ENCODE measurements at places on chromosomes 6 and 20.

GRCh38 chr6:96923400-96923799 lies 1.1 kb upstream of the KLHL32 start:
- no peak for DNase-seq

DNA sequence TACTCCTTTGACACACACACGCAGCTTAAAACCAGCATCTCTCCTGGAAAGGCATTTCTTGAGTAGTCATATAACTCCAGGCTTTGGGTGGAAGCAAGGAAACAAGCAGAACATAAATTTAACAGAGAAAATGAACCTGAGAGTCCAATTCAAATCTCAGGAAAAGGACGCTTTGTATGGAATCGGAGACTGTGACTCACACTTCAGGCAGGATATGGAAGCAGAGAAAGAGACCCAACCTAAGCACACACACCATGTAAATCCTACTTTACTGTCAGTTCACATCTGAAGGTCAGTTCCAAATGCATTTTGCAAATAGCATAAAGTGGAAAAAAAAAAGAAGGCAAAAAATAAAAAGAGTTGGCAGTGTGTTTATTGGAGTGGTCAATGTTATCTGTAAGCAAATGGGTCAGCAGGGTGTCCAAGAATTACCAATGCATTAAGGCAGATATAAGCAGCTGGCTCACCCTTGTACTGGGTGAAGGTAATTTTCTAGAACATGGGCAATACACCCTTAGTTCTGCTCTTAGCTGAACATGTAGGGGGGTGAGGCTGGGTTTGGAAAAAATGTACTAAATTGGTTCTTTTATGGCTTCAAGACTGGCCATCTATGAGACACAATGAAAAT lies 283.7 kb upstream of the NT5E start:
- DNase-seq, result no peak

DNA sequence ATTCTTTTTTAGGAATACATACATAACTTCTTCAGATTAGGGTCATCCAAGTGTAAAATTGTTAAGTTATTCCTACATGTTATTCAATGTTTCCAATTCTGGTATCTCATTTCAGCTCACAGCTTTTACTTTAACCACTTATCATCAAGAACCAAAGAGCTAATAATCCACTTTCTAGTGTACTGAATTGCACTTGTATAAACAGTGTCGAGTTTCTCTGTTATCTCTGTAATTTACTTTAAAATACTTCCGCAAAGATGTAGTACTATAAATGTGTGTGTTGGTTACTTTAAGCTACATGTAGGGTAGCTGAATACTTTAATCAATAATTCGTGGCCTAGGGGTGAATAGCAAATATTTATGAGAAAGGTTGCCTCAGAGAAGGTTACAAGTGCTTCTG lies 8.8 kb upstream of the GJA1 start:
- no peak for DNase-seq

GRCh38 chr6:46796848-46797580 lies 3.8 kb downstream of the MEP1A start:
- DNase-seq, result no peak

- no peak for DNase-seq
These were observed 309.6 kb upstream of the FLRT3 start for GRCh38 chr20:14647016-14647415.

GRCh38 chr6:39357998-39358686 lies 35.6 kb upstream of the KCNK16 start:
- DNase-seq, result peak; percentile 44

DNA sequence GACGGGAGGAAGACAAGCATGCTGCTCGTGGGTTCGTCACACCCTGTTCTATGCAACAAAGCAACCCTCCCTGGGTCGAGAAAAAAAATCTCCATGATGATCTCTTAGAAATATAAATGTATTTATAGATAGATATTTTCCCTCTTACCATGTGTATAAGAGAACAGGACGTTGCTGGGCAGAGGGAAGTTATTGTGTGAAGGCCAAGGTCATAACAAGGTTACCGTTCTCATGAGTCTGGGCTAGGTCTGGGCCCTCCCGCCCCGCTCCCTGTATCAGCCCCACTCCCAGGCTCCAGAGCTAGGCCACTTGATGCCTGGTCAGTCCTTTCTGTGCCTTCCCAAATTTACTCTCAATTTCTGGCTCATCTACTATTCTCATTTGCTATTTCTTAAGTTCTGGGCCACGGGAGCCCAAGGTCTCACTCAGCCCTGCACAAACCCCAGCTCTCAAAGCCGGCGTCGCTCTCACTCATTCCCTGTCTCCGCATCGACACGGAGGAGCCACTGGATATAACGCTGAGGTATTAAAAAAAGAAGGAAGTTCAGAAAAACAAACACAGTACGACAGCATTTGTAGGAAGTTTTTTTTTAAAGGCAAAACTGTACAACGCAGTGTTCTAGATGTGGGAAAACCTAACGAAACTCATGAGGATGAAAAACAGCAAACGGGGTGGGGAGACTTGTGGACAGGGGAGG lies 96.8 kb downstream of the PSMG4 start:
- peak; percentile 33 for DNase-seq

- no peak for DNase-seq
These were observed 91.9 kb upstream of the DTNBP1 start for GRCh38 chr6:15754706-15755079.

GRCh38 chr20:2859330-2860121 lies 13.8 kb upstream of the PTPRA start:
- peak; percentile 96 for DNase-seq

Measured in fibroblast of gingiva (primary cell).